ENCODE measurements at places on chromosomes 2 and 18.

DNA sequence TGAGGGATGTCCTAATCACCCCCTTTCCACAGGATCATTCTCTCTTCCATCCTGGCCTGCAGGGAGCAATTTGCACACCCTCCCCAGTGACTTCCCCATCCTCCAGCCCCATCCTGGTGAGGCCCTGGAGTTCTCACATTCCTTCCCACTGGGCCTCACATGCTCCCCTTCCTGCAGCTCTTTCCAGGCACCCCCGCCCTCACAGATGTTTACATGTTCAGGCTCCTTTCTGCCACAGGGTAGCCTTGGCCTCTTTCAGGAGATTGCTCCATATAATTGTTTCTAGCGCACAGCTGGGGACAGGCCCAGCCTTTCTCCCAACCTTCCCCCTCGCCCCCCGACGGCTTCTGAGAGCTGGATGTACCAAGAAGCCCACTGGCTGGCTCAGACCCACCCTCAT lies 288.4 kb upstream of the TRIB2 start:
- no peak for ATAC-seq

- peak; percentile 64 for ATAC-seq
Observed at GRCh38 chr2:176653479-176654443, 384.5 kb downstream of the MTX2 start.

- ATAC-seq, result no peak
Observed at GRCh38 chr18:13538630-13539029, 187.7 kb downstream of the FAM210A start.

GRCh38 chr2:216486708-216487107 lies 11.9 kb upstream of the RPL37A start:
- ATAC-seq, result no peak

- ATAC-seq, result no peak
Observed at GRCh38 chr18:43581936-43582519, 304.7 kb upstream of the SYT4 start.

DNA sequence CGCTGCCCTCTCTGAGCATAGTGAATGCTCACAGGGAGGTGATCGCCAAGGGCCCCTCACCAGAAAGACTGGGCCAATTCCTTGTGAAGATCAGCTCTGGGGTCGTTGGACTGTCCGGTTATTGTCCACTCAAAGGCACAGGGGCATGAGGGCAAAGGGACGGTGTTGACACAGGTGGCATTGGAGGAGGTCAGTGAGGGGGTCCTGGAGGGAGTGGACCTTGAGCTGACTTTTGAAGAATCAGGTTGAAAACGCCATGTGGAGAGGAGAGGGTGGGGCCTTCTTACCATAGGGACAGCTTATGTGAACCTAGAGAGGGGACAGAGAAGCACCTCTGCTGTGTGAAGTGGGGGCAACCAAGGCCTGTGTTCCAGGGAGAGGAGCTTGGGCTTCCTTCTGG lies 131.5 kb downstream of the TFCP2L1 start:
- ATAC-seq, result no peak

DNA sequence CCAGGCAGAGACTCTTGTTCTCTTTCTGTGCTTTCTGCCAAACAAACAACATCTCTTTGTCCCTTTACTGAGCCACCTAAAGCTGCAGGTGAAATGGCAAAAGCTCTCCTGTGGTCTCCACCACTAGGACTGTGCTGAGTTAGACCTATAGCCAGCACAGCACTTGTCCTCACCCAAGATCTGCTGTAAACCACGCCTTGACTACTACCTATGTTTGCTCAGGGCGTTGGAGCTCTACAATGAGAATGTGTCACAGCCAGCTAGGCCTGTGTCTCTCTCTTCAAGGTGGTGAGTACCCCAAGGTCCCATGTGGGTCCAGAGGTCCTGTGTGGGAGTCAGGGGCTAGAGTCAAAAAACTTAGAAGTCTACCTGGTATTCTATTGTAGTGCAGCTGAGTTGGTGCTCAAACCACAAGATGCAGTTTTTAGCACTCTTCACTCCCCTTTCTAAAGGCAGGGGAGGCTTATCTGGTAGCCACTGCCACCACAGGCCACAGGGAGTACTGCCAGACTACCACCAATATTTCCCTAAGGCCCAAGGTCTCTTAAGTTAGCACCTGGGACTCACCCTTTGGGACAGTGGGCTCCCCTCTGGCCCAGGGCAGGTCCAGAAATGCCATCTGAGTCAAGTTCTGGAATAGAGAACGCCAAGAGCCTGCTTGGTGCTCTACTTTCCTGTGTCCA lies 96.8 kb upstream of the RPRM start:
- no peak for ATAC-seq

DNA sequence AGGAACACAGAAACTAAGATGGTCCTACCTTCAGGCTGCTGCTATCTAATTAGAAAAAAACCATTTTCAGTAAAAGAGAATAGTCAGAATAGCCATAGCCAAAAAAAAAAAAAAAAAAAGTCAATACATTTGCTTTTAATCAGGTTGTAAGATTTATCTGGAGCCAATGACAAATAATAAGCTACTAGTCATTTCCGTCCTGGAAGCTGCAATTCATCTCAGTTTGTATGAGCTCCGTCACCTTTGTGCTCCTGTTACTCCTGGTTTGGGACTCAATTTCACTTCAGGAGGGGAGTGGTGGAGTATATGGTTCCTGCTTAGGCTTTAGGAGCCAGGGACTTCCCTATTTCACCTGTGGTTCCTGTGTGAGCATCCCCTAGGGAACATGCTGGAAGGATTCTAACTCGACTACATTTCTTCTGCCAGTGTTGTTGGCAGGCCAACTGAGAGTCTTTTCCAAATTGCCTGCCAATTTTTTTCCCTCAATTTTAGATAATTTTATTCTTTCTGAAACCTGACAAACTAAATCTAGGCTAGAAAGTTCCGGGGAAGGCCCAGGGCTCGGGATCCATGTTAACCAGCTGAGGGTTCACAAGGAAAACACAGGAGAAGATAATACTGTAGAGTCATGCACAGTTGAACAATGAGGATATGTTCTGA lies 481.8 kb downstream of the DLGAP1 start:
- ATAC-seq, result no peak

DNA sequence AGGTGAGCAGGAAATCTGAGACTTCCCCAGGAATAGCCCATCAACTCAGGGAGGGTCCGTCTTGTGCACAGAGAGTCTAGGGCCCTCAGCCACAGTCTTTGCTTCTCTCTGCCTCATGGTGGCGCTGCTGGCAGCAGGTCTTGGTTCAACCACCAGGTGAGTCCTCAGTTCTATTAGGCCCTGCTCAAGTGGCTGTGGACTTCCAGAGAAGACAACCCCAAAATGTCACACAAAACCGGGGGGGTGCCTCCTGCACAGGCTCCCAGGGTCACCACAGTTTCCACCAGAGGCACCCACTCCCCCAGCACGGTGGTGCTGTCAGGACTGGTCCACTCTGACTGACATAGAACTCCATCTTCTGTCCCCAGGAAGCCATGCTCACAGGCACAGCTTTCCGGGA lies 2.4 kb upstream of the CHRNG start:
- no peak for ATAC-seq

GRCh38 chr2:193965263-193965662 lies 1691.8 kb upstream of the SLC39A10 start:
- no peak for ATAC-seq

DNA sequence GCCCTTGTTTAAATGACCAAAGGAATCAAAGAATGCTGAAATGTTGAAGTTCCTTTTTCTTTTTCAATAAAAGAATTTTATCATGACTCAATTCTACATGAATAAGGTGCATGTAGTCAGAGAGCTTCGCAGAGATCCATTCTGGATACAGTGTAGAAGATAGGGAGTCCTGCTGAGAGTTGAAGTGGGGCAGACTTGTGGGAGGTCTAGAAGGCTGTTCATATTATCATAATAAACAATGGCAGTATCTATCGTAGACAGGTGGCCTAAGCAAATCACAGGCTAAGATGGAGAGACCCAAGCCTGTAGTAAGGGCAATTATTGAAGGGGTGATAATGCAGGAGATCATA lies 1322.0 kb upstream of the CELF4 start:
- ATAC-seq, result no peak

DNA sequence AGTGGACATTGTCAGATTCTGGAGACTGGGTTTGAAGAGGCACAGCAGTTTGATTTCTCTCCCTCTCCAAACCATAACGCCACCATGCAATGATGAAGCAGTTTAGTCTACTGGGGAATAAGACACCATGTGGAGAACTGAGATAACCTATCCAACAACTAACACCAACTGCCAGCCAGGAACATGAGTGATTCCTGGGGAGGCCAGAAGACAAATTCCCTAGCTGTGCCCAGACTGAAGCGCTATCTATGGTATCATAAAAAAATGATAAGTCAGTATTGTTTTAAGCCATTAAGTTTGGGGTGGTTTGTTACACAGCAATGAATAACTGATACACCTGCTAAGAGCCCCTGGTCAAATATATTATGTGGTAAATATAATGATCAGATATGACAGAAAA lies 129.3 kb downstream of the EXOC6B start:
- ATAC-seq, result no peak

GRCh38 chr18:47873625-47874024 lies 56.8 kb downstream of the SMAD2 start:
- ATAC-seq, result no peak

DNA sequence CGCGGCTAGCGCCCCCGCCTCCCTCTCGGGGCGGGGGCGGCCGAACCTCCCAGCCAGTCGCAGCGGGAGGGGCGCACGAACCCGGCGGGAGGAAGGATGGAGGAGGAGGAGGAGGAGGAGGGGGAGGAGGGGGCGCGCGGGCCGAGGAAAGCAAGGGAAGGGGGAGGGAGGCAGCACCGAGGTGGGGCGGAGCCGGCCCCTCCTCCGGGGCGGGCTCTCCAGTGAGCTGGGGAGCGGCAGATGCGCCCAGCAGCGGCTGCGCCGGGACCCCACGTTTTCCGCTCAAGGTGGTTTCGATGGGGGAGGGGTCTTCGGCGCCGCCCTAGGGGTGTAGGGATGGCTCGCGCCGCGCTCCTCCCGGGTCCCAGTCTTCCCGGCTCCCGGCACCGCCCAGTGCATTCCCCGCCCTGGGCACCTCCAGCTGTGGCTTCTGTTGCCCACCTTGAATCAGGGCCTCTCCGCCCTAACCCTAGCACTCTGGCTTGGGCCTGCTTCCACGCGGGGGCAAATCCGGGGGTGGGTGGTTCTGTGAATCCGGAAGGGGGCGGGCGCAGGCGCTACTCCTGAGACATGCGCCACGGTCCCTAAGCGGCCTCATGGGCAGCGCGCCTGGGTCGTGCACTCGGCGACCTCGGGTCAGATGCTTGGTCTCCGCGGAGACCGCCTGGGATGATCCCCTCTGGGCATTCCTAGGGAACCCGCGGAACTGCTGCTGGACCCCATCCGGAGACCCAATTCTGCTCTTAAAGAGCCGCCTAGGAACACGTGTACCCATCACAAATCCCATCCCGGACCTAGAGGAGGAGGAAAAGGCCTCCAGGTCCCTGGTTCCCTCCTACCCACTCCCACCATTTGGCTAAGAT lies at the start of gene FBXO41:
TSS of gene FBXO41 (minus strand) at position 183 of the 863 bp plus-strand sequence. CDS start 14,848 bp downstream, outside the sequence.
- peak; percentile 86 for ATAC-seq

DNA sequence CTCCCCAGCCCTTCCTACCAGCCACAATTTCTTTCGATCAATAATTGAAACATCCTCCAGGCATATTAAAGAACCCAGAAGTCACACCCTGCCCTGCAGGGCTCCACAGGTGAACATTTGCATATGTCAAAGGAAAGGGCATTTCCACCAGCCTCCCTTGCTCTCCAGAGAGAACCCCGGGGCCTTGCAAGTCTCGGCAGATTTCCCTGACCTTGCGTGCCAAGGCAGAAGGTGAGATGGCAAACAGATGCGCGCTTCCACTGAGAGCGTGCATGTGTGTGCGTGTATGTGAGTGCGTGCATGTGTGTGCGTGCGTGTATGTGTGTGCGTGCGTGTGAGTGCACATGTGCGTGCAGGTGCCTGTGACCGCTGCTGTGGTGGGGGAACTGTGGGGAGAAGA lies 120.3 kb downstream of the INO80D start:
- ATAC-seq, result no peak

DNA sequence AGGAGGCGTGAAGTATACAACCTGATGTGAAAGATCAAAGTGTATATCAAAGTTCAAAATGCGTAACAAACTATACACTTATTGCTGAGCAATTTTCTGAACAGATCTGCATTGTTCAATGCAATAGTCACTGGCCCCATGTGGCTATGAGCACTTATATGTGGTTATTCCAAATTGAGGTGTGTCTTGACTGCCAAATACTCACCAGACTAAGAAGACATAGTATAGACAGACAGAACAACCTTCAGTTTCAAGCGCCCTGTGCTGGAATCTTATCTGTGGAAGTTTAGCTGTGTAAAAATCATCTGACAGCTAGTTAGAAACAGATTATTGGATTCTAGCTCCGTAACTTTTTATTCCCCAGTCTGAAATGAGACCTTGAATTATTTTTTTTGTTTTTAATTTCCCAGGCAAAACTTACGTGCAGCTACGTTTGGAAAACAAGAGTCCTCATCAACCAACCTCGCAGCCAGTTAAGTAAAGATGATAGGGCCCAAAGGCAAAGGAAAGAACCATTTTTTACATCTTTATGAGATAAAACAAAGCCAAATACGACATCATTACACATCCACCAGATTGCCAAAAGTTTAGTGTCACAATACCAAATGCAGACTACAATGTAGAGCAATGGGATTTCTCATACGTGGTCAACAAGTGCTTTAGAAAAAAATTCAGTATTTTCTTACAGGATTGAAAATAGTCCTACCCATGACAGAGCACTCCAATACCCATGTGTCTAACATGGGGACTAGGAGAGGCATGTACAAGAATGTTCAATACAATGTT lies 37.2 kb downstream of the MBOAT2 start:
- ATAC-seq, result no peak
